ENCODE measurements at places on chromosomes 2 and 18.

DNA sequence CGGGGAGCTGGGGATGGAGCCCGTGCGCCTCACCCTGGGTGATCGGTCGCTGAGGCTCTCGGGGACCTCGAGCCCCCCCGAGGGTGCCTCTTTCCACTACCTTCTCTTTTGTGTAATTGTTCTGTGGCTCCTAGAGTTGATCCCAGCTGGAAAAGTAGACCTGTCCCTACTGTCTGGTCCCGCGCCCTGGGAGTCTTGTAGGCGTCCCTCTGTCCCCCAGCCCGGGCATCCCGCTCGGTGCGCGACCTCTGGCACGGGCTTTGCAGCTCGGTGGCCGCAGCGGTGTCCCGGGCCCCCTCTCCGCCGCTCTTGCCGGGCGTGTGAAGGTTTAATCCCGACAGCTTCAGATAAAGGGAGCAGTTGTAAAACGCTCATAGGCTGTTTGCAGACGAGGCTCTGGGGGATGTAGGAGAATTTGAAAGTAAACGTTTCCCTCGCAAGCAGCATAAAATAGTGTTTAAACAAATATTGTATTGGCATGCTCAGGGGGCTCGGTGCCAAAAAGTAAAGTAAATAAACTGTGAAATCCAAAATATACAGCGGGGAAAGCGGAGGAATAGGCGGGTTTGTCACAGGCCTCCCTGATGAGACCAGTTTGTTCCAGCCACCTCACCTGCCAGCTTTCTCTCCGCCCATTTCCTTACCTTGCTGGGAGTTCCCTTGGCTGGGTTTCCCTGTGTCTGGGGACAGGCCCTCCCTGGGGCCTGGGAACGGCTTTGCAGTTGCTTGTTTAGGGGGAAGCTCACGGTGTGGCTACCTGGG, 1.9 kb downstream of the GLI2 start:
- peak; percentile 78 for ATAC-seq

DNA sequence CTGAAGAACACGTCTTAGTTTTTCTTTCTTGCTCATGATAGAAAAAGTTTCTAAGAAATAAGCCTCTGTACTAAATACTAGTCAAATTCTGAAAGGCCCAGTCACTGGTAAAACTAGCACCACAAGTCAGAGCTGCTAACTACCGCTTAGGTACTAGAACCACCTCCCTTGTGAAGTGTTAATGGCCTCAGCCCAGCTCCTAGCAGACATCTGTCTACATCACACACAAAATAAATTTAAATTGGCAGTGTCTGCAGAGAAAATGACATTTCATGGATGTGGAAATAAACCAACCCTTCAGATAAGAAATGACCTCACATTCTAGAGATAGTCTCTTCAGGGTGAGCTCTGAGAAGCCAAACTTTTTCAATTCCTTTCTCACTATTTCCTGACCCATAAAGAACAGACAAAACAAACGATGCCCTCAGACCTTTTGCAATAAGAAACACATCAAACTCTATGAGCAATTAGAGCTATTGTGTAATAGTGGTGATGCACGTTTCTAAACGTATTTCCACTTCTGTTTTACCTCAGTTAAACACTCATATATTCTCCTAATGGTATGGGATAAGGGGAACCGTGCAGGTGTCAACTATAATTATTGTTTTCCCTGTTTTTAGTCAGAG, 70.3 kb upstream of the DSG1 start:
- ATAC-seq = peak; percentile 50

DNA sequence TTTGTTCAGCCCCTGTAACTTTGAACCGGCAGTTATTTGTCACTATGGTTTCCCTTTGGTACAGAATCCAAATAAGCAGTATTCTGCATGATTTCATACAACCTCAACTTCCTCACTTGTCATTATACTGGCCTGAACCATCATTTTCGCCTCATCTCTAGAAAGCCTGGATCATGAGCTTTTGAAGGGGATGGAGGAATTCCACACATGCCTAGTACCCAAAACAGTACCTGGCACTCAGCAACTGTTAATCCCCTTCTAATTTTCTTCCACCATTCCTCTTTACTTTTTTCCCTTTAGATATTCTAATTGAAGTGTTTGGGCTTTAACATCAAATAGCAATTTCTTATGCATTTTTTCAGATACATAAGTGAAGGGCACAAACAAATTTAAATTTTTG, 1574.4 kb upstream of the NXPH2 start:
- ATAC-seq = no peak

DNA sequence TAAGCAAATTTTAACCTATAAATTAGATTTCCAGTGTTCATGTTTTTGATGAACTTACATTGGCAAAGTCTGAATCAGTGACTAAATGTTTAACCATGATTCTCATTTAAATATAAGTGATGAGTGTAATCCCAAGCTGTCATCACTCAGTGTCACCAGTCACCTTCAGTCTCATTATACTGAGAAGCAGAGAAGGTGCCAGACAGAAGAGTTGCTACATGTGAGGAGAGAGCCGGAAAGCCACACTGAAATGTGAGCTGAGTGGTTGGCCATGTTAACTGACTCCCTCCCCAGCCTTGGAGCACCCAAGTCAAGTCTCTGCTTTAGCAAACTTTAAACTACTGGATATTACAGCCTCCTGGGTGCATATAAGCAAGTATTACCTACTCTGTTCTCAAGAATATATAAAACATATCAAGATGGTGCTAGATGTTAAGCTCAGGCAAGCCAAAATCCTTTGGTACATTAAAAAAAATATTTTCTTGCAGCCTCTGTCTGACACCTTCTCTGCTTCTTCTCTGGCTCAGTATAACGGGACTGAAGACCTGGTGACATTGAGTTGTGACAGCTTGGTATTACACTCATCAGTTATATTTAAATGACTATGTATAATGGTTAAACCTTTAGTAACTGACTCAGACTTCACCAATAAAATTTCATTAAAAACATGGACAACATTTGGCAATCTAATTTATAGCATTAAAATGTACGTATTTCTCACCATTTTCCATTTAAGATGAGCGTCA, 75.8 kb upstream of the MAP3K20 start:
- ATAC-seq = peak; percentile 25

GRCh38 chr2:101864426-101864825, 127.3 kb upstream of the IL1R2 start:
- no peak for ATAC-seq

DNA sequence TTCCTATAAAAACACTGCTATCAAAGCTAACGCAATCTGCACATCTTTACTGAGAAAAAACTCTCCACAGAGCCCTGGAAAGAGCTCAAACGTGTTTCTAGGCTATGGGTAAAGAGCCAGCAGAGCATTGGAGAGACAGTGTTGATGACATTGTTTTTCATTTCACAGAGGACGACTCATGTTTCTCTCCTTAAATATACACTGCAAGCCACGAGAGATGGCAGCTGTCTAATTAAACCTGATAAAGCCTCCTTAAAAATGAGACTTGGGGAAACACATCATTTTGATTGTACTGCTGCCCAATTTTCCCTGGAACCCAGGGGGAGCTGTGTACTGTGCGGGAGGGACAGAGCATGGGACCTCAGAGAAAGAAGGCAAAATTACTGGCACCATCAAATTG, 294.3 kb upstream of the SETBP1 start:
- ATAC-seq = no peak

GRCh38 chr2:217857624-217858506, 144.9 kb downstream of the TNS1 start:
- ATAC-seq = no peak

DNA sequence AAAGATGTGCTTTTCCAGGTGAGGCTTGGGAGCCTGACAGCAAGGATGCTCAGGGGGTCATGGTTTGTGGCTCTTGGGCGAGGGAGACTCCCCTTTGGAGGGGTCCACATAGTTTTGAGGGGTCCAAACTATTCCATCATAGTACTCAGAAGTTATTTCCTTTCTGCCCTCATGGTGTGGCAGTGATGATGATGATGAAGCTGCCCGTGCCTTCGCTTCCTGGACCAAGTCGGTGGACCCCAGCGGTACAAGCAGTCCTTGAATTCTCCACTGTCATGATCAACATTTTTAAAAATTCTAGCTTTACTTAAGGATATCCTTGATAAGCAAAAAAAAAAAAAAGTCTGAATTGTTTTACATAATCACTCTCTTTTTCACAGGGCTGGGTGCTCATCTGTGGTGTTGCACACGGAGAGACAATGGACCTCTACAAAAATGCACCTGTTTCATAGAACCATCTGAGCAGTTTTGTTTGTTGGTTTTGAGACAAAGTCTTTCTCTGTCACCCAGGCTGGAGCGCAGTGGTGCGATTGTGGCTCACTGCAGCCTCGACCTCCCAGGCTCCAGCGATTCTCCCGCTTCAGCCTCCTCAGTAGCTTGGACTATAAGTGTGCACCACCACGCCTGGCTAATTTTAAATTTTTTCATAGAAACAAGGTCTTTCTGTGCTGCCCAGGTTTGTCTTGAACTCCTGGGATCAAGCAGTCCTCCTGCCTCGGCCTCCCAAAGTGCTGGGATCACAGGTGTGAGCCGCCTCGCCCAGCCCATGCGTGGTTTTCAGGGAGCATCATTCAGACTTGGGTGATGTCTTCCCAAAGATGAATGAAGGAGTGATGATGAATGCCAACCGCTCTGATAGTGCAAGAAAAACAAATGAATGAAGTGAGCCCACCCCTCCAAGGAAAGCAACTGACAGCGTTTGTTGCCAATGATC, 271.4 kb upstream of the HDAC4 start:
- no peak for ATAC-seq

DNA sequence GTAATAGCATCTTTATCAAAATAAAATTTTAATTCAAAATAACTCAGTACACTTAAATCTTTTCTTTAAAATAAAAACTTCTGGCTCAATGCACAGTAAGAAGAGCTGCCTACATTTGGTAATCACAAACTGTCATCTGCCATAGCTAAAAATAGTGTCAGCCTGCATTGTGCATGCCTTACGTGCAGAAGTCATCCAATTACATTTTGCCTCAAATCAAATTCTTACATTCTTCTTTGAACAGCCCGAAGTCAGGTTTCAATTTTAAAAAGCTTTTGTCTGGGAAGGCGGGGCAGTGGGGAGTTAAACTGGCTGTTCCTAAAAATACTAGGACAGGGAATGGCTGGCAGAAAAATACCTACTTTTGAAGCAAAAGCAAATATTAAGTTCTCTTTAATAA, 51.1 kb downstream of the RTN4 start:
- peak; percentile 42 for ATAC-seq

DNA sequence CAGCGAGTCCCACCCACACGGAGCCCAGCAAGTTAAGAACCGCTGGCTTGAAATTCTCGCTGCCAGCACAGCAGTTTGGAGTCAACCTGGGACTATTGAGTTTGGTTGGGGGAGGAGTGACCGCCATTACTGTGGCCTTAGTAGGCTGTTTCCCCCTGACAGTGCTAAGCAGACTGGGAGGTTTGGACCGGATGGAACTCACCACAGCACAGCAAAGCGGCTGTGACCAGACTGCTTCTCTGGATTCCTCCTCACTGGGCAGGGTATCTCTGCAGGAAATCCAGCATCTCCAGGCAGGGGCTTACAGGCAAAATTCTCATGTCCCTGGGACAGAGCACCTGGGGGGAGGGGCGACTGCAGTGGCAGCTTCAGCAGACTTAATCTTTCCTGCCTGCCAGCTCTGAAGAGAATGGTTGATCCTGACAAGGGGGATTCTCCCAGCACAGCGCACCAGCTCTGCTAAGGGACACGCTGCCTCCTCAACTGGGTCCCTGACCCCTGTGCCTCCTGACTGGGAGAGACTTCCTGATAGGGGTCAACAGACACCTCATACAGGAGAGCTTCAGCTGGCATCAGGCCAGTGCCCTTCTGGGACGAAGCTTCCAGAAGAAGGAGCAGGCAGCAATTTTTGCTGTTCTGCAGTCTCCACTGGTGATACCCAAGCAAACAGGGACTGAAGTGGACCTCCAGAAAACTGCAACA, 425.4 kb downstream of the NYAP2 start:
- ATAC-seq = no peak

GRCh38 chr2:113236367-113237159, 42.2 kb downstream of the PAX8 start:
- no peak for ATAC-seq

GRCh38 chr2:199646439-199646838, 188.7 kb upstream of the SATB2 start:
- no peak for ATAC-seq

DNA sequence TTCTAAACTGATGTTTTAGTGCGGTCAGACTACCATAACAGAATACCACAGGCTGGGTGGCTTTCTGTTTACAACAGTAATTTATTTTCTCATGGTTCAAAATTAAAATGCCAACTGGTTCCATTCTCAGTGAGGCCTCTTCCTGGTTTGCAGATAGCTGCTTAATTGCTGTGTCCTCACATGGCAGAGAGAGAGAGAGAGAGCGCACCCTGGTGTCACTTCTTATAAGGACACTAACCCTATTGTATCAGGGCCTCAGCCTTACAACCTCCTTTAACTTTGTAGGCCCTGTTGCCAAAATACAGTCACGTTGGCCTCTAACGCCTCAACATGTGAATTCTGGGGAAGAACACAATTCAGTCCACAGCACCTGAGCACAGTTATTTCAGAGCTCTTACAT, 37.5 kb upstream of the ZNF385B start:
- peak; percentile 69 for ATAC-seq

- ATAC-seq = peak; percentile 83
These were observed 3.9 kb upstream of the KLHL29 start for GRCh38 chr2:23381084-23381483.

- no peak for ATAC-seq
These were observed 50.2 kb upstream of the ZNF385B start for GRCh38 chr2:179911569-179911968.

DNA sequence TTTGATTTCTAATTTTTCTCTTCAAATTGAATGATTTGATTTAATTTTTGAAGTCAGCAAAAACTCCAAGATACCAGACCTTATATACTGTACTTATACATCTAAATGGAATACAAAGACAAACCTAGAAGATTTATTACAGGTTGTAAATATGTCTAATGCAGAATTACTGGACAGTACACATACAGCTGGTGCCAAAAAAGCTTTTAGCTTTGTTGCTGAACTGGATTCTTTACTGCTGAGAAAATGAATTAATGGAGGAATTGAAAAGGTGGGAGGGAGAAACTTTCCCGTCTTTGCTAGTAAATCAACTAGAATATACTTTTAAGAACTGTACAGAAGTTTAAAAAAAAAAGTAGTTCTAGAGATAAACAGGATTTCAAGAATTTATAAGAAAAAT, 17.5 kb downstream of the C1D start:
- ATAC-seq = no peak

DNA sequence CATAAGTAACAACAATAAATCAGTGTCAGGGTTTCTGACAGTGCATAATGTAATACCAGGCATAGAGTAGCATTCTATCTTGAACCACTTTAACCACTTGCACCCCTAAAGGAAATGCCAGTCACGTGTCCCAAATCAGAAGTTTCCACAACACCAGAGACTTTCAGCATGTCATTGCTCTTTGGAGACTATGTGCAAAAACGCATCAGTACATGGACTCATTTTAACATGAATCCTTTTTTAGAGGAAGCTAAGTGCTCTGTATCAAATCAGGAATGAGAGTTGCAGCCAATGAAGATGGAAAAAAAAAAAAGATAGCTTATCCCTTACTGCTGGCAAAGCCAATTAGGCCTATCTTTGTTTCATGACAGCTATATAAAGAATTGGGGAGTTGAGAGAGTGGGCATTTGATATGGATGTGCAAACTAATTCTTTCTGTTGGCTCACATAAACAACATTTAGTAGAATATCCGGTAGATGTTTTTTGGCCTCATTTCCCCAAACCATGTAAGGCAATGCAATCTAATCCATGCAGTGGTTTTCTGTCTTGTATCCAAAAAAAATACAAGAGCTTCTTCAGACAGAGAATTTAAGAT, 353.1 kb downstream of the IRS1 start:
- ATAC-seq = no peak
